ENCODE measurements at places on chromosomes 5 and 9.

- no peak for DNase-seq
These were observed 6.2 kb downstream of the FRMPD1 start for GRCh38 chr9:37656936-37657335.

DNA sequence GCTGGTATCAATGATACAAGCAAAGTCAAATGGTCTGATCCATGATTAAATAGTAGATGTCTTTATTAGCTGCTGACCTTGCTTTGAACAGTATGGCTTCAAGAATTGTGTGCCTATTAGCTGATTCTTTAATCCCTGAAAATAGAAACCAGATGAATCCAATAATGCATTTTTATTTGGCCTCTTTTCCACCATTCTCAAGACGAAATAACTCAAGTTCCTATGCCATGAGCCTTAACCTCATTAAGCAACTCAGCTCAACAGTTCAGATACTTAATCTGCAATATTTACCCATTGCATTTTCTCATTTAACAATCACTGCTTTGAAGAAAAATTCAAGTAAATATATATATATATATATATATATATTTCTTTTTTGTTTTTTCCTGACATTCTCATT lies 588.6 kb upstream of the MEF2C start:
- DNase-seq, result no peak

DNA sequence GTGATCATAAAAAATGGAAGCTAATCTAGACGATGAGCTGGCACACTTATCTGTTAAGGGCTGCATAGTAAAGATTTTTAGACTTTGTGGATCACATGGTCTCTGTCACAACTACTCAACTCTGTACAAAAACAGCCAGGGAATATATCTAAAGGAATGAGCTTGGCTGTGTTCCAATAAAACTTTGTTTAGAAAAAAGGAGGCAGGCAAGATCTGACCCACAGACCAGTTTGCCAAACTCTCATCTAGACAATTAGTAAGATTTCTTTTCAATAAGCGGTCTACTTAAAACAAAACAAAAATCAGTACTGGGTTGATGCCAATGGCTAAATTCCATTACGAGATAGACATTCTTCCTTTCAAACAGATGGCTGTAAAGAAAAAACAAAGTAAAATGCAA lies 53.0 kb upstream of the RETREG1 start:
- DNase-seq, result no peak

- DNase-seq, result no peak
These were observed 56.2 kb downstream of the TMOD1 start for GRCh38 chr9:97557606-97558095.

DNA sequence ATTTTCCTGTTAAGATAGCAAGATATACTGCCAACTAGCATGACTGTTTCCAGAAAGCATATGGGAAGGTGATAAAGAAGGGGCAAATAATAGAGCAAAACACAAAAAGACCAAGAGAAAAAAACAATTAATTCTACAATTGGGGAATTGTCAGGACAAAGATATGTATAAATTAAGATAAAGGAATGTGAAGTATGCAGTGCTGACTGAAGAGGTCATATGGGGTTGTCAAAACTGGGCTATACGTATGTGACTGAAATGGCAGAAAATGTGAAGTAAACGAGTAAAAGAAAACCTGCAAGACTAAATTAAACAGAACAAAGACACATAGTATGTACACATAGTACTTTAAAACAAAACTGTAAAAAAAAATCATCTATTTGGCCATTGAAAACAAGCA lies 222.3 kb downstream of the ARL15 start:
- DNase-seq, result no peak

- DNase-seq, result no peak
These were observed 176.0 kb downstream of the DAB2IP start for GRCh38 chr9:121827251-121827967.

DNA sequence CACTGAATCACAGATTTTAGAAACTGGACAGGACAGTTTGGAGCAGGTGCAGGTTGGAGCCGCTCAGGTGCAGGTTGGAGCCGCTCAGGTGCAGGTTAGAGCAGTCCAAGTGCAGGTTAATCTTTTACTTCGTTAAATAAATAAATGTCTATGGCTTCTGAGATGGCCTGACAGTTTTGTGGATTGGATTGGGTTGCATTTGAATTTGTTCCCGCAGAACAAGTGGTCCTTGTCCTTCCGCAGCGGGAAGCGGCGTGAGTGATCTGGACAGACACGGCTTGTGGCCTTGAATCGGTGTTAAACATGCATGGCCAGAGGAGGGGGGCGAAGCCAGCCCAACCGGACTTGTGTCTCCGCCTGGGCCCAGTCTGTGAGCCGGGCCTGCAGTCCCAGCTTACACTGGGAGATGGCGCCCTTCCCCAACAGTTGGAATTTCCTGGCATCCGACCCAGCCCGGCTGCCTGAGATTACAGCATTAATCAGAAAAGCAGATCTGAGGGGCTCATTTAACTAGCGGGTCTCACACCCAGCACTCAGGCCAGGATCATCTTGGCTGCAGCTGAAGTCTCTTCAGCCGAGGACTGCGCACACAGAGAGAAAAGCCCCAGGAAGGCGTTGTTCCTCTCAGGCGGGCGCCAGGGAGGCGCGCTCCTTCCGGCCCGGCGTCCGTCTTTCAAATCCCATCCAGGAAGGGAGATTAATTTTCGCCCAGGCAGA lies 1.5 kb upstream of the OLFM1 start:
- no peak for DNase-seq

GRCh38 chr9:20015427-20015931 lies 226.6 kb upstream of the SLC24A2 start:
- no peak for DNase-seq

DNA sequence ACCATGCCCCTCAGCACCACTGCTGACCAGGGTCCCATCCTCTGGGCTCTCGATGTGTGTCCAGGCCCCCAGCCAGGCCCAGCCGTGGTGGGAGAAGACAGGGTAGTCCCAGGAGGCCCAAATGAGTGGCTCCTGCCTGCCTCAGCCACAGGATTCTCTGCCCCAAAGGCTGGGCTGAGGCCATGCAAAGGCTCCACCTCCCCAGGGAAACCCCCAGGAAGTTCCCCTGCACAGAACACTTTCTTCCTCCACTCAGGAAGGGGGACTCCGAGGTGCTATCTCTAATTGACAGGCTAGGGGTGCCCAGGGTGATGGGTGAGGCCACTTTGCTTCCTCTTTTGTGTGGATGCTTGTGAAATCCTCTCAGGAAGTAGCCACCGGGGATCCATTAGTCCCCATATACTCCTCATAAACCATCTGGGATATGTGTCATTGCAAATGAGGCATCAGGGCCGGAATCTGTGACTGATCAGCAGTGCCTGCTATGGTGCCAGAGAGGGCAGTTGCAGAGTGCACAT lies 23.1 kb upstream of the TDRD7 start:
- no peak for DNase-seq

DNA sequence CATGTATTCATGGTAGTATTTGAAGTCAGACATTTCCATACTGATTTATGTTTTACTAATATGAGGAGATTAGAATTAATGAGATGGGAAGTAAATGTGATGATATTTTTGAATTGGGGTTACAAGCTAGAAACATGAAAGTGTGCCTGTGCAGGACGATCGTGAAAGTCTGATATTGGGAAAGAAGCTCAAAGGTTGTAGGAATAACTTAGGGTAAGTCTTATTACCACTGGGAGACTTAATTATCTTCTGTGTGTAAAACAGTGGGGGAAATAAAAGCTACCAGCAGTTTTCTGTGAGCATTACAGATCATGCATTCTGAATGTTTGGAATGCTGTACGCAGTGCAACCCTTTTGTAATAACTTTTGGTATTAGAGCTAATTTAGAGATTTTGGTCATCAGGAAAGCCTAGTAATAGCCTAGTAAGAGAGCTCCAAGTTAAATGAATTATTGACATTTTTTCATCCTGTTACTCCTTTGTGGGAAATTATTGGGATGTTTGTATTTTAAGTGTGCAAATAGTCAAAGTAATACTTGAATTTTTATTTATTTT lies 153.9 kb downstream of the PCSK5 start:
- no peak for DNase-seq

Measured in esophagus squamous epithelium (tissue), 5 donors.